Motor neuron (in vitro differentiated cells): ENCODE measurements at places on chromosomes 13 and 19. TPM values are rescaled to one million over a fixed set of nuclear protein-coding genes. Genes with fewer than 3 reads are reported as not detected.

GRCh38 chr19:50745221-50745620 is 22.1 kb downstream of the CLEC11A start:
- no peak for ATAC-seq

IFNL1 gene
- not detected in 2 replicates for total RNA-seq

GRCh38 chr13:108154421-108154858 is 60.9 kb downstream of the LIG4 start:
- ATAC-seq: no peak

SBK3 gene
- 0.18 and 0.25 TPM in 2 replicates for total RNA-seq

PGLYRP1 gene
- 3.1 TPM in 1 of 2 replicates, not detected in the other for total RNA-seq

DNA sequence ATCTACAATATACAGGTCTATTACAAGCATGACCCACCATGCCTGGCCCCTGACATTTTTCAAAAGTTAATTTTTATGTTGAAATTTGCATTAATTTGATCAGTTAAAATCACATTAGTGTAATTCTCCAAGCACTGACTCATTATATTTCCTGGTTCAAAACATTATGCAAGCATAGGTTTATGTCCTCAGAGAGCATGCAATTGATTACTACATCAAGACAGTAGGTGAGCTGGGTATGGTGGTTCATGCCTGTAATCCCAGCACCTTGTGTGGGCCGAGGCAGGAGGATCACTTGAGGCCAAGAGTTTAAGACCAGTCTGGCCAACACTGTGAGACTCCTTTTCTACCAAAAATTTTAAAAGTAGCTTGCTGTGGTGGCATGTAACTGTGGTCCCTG is 248.8 kb upstream of the KLHL1 start:
- ATAC-seq: no peak

DNA sequence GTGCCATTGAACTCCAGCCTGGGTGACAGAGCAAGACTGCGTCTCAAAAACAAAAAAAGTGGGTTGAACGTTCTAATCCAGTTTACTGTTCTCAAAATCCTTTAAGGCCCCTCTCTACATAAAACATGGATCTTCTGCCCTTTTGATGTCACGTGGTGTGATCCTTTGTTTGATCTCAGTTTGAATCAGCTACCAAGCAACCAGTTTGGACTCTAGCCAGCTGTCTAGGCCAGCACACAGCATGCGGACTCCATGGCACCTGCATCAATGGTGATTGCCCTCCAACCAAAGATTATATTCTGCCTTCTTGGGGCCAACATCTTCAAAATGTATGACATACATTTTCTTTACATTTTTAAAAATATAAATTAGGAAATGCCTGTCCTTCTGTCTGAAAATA is 365.4 kb downstream of the NDFIP2 start:
- ATAC-seq: no peak

DNA sequence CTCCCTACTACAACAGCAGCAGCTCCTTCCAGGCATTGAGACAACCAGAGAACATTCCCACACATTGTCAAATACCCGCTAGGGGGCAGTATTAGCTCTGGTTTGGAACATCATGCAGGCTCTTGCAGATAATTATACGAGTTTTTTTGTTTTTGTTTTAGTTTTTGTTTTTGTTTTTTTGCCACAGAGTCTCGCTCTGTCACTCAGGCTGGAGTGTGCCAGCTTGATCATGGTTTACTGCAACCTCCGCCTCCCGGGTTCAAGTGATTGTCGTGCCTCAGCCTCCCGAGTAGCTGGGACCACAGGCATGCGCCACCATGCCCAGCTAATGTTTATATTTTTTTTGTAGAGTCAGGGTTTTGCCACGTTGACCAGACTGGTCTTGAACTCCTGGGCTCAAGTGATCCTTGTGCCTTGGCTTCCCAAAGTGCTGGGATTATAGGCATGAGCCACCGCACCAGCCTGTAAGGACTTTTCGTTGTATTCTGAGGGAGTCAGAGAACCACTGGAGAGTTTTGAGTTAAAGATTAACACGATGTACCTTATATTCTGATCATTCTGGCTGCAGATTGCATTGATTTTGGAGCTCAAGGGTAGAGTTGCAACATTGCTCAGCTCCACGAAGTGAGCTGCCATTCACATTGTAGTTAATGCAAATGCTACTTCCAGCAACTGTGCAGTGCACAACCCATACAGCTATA is 41.7 kb upstream of the CEACAM20 start:
- ATAC-seq: no peak
